ENCODE measurements at places on chromosomes 4 and X. TPM values are rescaled to one million over a fixed set of nuclear protein-coding genes. Genes with fewer than 3 reads are reported as not detected.

Gene RBMX2
- total RNA-seq, result 25.3 TPM

Gene VCX3B
- not detected for total RNA-seq

Gene ZIC3
- total RNA-seq, result not detected

Gene CC2D2A
- total RNA-seq, result 24.5 TPM

Gene AR
- 8.8 TPM for total RNA-seq

Gene VSIG4
- total RNA-seq, result 45.4 TPM

Gene CENPVL1
- not detected for total RNA-seq

Gene DCLK2
- 16.3 TPM for total RNA-seq

Gene GRIA3
- total RNA-seq, result not detected

Gene KCNIP4
- not detected for total RNA-seq

Gene NXF3
- total RNA-seq, result not detected

Gene UBE2A
- total RNA-seq, result 4.6 TPM

- H3K4me1 ChIP-seq, result peaks cover 13% of the 10 kb centered on the region
- no peak overlapping the region for H3K27ac ChIP-seq
- H3K27me3 ChIP-seq, result no peaks in the 10 kb centered on the region
- H3K4me3 ChIP-seq, result no peak overlapping the region
- H3K36me3 ChIP-seq, result no peaks in the 10 kb centered on the region
These were observed 123.7 kb downstream of the SPRY1 start for GRCh38 chr4:123520325-123520724.

DNA sequence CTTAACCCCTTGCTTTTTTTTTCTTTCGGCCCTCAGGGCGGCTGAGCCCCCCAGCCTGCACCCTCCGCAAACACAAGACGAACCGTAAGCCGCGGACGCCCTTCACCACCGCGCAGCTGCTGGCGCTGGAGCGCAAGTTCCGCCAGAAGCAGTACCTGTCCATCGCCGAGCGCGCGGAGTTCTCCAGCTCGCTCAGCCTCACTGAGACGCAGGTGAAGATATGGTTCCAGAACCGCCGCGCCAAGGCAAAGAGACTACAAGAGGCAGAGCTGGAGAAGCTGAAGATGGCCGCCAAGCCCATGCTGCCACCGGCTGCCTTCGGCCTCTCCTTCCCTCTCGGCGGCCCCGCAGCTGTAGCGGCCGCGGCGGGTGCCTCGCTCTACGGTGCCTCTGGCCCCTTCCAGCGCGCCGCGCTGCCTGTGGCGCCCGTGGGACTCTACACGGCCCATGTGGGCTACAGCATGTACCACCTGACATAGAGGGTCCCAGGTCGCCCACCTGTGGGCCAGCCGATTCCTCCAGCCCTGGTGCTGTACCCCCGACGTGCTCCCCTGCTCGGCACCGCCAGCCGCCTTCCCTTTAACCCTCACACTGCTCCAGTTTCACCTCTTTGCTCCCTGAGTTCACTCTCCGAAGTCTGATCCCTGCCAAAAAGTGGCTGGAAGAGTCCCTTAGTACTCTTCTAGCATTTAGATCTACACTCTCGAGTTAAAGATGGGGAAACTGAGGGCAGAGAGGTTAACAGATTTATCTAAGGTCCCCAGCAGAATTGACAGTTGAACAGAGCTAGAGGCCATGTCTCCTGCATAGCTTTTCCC lies 3.4 kb downstream of the MSX1 start:
- no peak for DNase-seq
- no peaks in the 10 kb centered on the region for H3K36me3 ChIP-seq
- H3K27me3 ChIP-seq, result peaks cover 76% of the 10 kb centered on the region
- no peak overlapping the region for H3K27ac ChIP-seq
- peaks cover 72% of the 10 kb centered on the region for H3K4me1 ChIP-seq

GRCh38 chr4:95675623-95676022 lies 126.8 kb upstream of the UNC5C start:
- H3K27ac ChIP-seq, result no peak overlapping the region
- H3K36me3 ChIP-seq, result no peaks in the 10 kb centered on the region
- H3K27me3 ChIP-seq, result no peaks in the 10 kb centered on the region
- no peaks in the 10 kb centered on the region for H3K4me1 ChIP-seq
- no peak overlapping the region for H3K4me3 ChIP-seq

DNA sequence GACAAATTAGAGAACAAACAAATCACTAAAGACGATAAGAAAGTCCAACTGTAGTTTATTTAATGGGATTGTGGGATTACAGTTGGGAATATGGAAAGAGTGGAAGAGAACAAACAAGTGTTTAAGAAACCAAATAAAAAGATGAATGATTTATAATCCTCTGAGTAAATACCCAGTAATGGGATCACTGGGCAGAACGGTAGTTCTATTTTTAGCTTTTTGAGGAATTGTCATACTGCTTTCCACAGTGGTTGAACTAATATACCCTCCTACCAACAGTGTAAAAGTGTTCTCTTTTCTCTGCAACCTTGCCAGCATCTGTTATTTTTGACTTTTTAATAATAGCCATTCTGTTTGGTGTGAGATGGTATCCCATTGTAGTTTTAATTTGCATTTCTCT lies 15.0 kb downstream of the C4orf51 start:
- no peaks in the 10 kb centered on the region for H3K4me1 ChIP-seq
- no peaks in the 10 kb centered on the region for H3K27me3 ChIP-seq
- H3K27ac ChIP-seq, result no peak overlapping the region
- no peak overlapping the region for H3K4me3 ChIP-seq

DNA sequence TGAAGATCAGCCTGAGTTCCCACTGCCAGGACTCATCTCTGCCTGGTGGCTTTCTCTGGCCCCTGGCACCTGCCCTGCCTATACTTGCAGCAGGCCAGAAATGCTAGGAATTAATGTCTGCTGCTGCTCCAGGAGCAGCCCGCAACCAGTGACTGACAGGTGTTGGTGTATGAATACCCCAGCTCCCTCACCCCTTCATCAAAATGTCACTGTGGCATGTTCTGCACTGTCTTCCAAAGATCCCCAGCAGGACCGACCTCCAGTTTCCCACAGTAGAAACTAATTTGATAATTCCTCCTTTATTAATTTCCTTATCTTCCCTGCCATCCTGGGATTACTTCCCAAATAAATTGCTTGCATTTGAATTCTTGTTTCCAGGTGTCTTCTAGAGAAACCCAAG lies 425.4 kb downstream of the BCOR start:
- no peaks in the 10 kb centered on the region for H3K27me3 ChIP-seq
- H3K4me1 ChIP-seq, result no peaks in the 10 kb centered on the region
- H3K27ac ChIP-seq, result no peak overlapping the region
- H3K36me3 ChIP-seq, result no peaks in the 10 kb centered on the region
- DNase-seq, result no peak
- H3K4me3 ChIP-seq, result no peak overlapping the region

DNA sequence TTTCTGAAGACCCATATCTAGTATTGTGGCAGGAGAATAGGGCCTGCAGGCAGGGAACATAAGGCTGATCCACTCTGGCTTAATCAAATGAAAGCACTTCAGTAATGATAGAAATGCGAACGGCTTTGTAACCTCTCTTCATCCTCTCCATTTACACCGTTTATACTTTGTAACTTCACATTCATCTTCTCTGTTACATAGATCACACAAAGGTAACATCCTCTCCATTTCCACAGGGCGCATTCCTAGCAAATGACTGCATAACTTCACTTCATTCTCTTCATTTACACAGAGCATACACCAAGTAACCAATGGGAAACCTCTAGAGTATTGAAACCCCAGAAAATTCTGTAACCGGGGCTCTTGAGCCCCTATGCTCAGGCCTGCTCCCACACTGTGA lies 65.5 kb upstream of the SLC34A2 start:
- no peaks in the 10 kb centered on the region for H3K36me3 ChIP-seq
- no peak overlapping the region for H3K27ac ChIP-seq
- no peaks in the 10 kb centered on the region for H3K4me1 ChIP-seq

- no peaks in the 10 kb centered on the region for H3K27me3 ChIP-seq
- no peak overlapping the region for H3K4me3 ChIP-seq
- no peaks in the 10 kb centered on the region for H3K36me3 ChIP-seq
- DNase-seq, result no peak
- no peaks in the 10 kb centered on the region for H3K4me1 ChIP-seq
- H3K27ac ChIP-seq, result no peak overlapping the region
These were observed 231.3 kb downstream of the INPP4B start for GRCh38 chr4:142614621-142615323.

GRCh38 chrX:10166248-10166716 lies 9.5 kb downstream of the CLCN4 start:
- H3K27me3 ChIP-seq, result no peaks in the 10 kb centered on the region
- H3K27ac ChIP-seq, result peak overlapping the region; percentile 13
- no peak for DNase-seq
- H3K4me3 ChIP-seq, result no peak overlapping the region
- peaks cover 5% of the 10 kb centered on the region for H3K4me1 ChIP-seq

DNA sequence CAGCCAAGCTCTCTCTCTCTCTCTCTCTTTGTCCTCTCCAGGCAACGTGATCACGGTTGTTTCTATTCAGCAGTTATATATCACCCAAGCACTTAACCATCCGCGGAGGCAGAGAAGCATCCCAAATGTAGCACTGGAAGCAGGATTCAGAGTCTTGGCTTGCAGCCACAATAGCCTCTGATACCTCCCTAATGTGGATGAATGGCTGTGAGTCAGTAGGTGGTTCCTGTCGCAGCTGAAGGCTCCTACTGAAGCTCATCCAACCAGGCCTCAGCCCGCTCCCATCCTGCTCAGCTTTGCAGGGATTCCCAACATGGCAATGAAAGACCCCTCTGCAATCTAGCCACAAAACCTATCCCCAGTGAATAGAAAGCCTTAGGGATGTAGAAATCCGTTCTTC lies 5.1 kb downstream of the HS6ST2 start:
- DNase-seq, result peak; percentile 32
- peaks cover 22% of the 10 kb centered on the region for H3K4me1 ChIP-seq
- no peaks in the 10 kb centered on the region for H3K27me3 ChIP-seq
- no peak overlapping the region for H3K27ac ChIP-seq
- no peak overlapping the region for H3K4me3 ChIP-seq
- H3K36me3 ChIP-seq, result no peaks in the 10 kb centered on the region

DNA sequence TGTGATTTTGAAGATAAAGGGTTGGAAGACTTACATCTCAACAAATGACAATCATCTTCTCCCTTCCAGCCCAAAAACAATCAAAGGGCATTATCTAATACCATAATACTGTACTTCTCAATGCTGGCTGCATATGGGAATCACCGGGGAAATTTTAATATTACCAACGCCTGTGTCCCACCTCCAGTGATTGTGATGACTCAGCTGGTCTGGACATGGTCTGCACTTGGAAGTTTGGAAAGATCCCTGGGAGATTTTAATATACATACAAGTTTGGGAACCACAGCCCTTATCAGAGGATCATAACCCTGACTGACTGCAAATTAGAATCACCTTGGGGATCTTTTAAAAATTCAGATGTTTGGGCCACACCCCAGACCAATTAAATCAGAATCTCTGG lies 29.9 kb downstream of the ARL13A start:
- no peak for DNase-seq
- no peaks in the 10 kb centered on the region for H3K27me3 ChIP-seq
- H3K36me3 ChIP-seq, result peaks cover 25% of the 10 kb centered on the region
- H3K4me1 ChIP-seq, result no peaks in the 10 kb centered on the region
- no peak overlapping the region for H3K4me3 ChIP-seq

DNA sequence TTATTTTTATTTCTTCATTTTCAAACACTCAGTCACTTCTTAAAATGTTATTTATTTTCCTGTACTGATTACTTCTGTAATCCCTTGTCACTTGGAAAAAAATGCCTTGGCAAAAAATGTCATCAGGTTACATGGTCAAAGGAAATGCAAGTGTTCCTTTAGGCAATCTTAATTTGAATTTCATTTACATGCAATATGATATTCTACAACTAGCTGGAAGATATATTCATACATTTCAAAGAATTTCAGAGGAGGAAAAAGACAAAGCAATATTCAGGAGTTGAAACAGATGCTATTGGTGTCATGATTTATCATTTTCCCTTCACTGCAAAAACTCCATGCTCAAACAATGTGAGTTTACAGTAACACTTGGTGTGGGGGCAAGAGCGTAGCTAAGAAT lies 1316.6 kb downstream of the FSTL5 start:
- H3K27ac ChIP-seq, result no peak overlapping the region
- no peak for DNase-seq
- H3K4me1 ChIP-seq, result no peaks in the 10 kb centered on the region
- no peaks in the 10 kb centered on the region for H3K36me3 ChIP-seq
- no peak overlapping the region for H3K4me3 ChIP-seq
- H3K27me3 ChIP-seq, result no peaks in the 10 kb centered on the region

DNA sequence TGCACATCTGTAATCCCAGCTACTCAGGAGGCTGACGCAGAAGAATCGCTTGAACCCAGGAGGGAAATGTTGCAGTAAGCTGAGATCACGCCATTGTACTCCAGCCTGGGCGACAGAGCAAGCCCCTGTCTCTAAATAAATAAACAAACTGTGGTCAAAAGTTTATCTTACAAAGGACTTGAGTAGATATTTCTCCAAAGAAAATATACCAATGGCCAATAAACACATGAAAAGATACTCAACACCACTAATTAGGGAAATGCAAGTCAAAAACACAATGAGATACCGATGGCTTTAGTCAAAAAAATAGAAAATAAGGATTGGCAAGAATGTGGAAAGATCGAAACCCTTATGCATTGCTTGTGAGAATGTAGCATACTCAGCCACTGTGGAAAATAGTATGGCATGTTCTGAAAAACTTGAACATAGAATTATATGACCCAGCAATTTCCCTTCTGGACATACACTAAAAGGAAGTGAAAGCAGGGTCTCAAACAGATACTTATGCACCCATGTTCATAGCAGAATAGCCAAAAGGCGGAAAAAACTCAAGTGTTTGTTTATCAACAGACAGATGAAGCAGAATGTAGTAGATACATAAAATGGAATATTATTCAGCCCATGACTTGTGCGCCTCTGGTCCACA lies 2.0 kb upstream of the CFAP97 start:
- DNase-seq, result no peak
- no peak overlapping the region for H3K4me3 ChIP-seq
- H3K27me3 ChIP-seq, result peaks cover 5% of the 10 kb centered on the region
- peaks cover 23% of the 10 kb centered on the region for H3K4me1 ChIP-seq

GRCh38 chr4:52912608-52913007 lies 50.5 kb downstream of the RASL11B start:
- H3K27ac ChIP-seq, result peak overlapping the region; percentile 26
- H3K4me3 ChIP-seq, result no peak overlapping the region
- H3K36me3 ChIP-seq, result no peaks in the 10 kb centered on the region
- peaks cover 42% of the 10 kb centered on the region for H3K4me1 ChIP-seq

DNA sequence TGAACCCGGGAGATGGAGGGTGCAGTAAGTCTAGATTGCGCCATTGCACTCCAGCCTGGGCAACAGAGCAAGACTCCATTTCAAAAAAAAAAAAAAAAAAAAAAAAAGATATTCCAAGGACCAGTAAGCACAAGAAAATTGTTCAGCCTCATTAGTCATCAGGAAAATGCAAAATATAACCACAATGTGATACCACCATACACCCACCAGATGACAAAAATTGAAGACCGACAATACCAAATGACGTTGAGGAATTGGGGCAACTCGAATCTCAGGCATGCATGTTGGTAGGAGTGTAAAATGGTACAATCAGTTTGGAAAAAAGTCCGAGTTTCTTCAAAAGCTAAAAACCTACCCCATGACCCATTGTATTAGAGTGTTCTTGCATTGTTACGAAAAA lies 130.2 kb upstream of the FAM9B start:
- DNase-seq, result no peak
- no peaks in the 10 kb centered on the region for H3K27me3 ChIP-seq
- H3K4me3 ChIP-seq, result no peak overlapping the region
- H3K27ac ChIP-seq, result no peak overlapping the region
- no peaks in the 10 kb centered on the region for H3K36me3 ChIP-seq

- H3K4me3 ChIP-seq, result no peak overlapping the region
- no peak for DNase-seq
- H3K27ac ChIP-seq, result no peak overlapping the region
These were observed 534.7 kb downstream of the ANKRD50 start for GRCh38 chr4:124177647-124178425.

Measured in stomach (tissue), 19 donors.